ENCODE measurements at places on chromosomes 13 and 19.

- no peak for DNase-seq
Measured at GRCh38 chr13:42381165-42381425, 109.1 kb downstream of the AKAP11 start.

DNA sequence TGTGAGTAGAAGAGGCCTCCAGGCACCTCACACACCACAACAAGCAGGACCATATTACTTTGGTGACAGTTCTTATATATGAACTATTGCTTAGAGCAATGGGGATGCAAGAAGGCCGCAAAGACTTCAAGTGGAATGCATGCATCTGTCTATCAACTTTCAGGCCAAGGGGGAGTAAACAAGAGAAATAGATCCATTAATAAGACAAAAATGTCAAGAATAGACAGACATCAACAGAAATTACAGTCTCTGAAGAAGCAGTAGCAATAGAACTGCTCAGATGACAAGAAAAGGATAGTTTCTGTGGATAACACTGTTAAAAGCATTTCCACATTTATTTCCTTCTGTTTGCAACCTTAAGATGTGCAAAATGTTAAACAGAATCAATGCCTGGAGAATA lies 1057.7 kb downstream of the UQCRFS1 start:
- DNase-seq, result no peak

DNA sequence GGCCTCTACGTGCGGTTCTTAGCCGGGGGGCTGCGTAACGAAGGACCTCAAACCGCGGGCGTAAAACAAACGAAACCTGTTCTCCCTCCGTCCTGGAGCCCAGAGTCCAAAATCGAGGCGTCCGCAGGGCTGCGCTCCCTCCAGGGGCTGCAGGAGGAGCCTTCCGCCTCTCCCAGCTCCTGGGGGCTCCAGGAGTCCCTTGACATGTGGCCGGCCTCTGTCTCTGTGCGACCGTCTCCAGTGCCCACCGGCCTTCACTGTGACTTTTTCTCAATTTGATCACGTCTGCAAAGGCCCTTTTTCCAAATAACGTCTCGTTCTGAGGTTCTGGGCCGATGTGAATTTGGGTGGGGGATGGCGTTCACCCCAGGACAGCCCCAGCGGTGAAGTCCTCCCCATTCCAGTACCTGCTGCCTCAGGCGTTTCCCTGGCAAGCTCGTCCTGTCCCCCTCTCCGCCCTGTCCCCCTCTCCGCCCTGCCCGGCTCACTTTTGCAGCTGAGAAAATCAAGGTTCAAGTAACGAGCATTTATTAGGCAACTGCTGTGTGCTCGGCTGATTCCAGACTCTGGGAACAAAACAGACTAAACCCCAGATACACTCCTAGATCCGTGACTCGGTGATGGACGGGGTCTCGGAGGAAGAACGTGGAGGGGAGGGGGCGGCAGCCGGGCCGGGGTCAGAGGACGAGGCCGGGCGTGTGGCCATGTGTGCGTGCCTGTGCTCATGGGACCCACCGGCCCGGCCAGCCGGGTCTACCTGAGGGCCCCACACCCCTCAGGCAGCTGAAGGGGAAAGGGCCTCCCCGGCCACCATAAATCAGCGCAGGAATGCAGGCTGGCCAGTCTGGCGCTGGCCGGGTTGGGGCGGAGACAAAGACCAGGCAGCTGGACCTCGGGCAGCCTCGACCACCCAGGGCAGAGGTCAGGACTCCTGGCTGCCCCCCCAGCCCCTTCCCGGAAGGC lies 28.1 kb upstream of the WDR18 start:
- no peak for DNase-seq

GRCh38 chr19:1001538-1002166 lies 1.4 kb downstream of the GRIN3B start:
- DNase-seq, result no peak

DNA sequence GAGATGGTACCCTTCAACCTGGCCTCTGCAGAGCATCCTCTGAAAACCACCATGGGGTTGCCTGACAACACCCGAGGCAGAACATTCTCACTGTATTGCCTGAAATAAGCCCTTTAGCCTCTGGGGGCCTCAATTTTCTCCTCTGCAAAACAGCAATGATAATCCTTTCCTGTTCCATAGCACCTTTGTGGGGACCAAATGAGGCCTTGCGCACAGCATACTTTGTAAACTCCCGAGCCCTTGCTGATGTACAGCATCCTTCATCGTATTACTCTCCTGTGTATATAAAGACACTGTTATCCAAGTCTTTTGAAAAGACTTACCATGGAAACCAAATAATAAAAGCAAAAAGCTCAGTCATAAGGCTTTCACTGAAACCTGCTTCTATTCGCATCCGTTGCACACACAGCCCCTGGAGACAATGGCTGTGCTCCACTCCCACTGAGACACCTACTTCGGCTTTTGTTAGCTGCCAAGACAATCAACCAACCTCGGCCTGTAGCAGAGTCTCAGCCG lies 276.0 kb downstream of the FOXO1 start:
- no peak for DNase-seq

- no peak for DNase-seq
Measured at GRCh38 chr19:5059213-5059574, 90.3 kb downstream of the KDM4B start.

DNA sequence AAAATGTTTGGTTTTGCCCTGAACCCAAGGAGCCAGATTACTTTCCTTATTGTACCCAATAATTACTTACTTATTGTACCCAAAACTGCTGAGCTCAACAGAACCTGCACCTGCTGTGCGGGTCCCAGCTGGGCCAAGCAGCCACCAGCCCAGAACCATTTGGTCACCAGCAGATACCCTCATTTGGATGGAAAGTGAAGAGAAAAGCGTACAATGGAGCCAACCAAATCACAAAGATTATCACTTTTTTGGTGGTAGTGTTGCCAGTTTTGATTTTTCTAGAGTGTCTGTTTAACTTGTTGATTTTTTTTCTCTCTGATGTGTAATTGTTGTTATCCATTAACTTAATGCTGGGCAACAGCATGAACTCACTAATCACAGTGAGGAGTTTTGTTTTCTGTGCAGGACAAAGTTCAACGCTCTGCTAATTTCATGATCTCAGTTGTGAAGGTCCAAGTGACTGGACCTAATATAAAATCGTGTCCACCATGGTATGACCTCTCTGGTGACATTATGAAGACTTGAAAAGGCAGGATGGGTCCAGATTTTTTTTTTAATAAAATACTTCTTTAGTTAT lies 23.8 kb downstream of the SPATA13 start:
- DNase-seq, result no peak

GRCh38 chr13:25816239-25816638 lies 235.6 kb downstream of the SHISA2 start:
- DNase-seq, result no peak

- no peak for DNase-seq
Measured at GRCh38 chr13:112880221-112880641, 88.8 kb upstream of the MCF2L start.

DNA sequence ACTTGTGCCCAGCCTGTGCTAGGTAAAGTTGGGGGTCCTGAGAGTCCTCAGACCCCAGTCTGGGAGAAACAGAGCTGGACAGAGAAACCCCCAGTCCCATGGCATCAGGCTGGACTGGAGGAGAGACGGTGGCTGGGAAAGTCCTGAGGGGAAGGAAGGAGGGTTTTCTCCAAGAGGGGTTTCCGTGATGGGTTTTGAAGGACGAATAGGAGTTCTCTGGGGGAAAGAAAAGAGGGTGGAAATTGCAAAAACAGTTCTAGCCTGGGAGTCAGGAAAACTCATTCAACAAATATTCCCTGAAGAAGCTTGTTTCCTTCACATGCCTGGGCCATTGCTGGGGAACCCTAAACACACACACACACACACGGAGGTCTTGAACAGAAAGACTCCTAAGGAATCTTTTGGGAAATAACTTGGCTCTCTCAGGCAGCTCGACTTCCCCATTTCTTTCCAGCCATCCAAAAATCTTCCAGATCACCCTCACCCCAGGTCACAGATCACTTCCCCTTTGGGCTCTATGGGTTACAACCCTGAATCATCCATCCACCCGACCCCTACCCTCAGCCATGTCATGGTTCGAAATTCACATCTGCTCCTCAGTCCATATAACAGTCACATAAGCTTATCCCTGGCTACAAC lies 47.5 kb downstream of the COLGALT1 start:
- no peak for DNase-seq
